ENCODE measurements at places on chromosomes 5 and 9.

- no peak for DNase-seq
Measured at GRCh38 chr5:81815321-81815720, 64.4 kb upstream of the SSBP2 start.

GRCh38 chr9:95413793-95414192 is 96.3 kb upstream of the FANCC start:
- DNase-seq = no peak

- DNase-seq = no peak
Measured at GRCh38 chr5:56116599-56117141, 116.5 kb downstream of the ANKRD55 start.

- DNase-seq = no peak
Measured at GRCh38 chr9:81344366-81344765, 345.0 kb downstream of the TLE1 start.

DNA sequence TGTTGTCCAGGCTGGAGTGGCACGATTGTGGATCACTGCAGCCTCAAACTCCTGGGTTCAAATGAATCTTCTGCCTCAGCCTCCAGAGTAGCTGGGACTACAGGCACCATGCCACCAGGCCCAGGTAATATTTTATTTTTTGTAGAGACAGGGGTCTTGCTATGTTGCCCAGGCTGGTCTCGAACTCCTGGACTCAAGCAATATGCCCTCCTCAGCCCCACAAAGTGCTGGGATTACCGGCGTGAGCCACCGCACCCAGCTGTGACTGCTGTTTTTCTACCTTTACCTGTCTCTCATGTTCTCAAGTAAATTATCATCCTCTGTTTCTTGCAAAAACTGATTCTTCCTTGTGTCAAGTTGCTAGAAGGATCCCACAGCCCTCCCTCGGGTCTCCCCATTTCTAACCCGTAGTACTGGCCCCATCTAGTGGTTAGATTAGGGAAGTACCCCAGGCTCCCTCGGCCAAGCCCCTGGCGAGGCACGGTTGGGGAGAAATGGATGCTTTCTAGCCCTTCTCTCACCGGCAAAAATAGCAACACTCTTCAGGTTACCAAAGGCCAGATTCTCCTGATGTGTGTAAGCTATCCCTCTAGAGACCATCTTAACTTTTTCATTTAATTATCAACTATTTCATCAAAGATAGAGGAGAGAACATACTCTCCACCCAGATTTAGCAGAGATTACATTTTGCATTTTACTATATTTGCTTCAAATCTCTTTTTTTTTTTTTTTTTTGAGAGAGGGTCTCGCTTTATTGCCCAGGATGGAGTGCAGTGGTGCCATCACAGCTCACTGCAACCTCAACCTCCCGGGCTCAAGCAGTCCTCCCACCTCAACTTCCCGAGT is 19.2 kb upstream of the TOR1B start:
- peak; percentile 42 for DNase-seq

DNA sequence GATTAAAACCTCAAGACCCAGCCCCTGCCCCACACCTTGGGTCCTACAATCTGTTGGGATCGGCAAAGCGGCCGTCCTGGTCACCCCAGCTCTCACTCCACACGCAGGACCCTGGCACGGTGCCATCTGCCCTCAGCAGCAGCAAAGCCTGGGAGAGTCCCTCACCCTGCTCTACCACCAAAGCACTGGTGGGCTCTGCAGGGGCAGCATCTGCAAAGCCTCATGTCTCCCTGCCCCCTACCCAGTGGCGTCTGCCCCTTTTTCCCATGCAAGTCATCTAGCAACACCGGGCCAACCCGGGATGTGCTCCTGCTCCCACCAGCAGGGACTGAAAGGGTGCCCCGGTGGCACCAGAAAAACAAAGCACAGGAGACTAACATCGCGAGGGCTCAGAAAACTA is 19.6 kb upstream of the CNOT6 start:
- no peak for DNase-seq

- no peak for DNase-seq
Measured at GRCh38 chr5:82306151-82306550, 28.0 kb upstream of the RPS23 start.

- no peak for DNase-seq
Measured at GRCh38 chr9:134653259-134654009, 11.8 kb downstream of the COL5A1 start.

- DNase-seq = no peak
Measured at GRCh38 chr5:140978260-140978659, 12.0 kb downstream of the PCDHAC2 start.

DNA sequence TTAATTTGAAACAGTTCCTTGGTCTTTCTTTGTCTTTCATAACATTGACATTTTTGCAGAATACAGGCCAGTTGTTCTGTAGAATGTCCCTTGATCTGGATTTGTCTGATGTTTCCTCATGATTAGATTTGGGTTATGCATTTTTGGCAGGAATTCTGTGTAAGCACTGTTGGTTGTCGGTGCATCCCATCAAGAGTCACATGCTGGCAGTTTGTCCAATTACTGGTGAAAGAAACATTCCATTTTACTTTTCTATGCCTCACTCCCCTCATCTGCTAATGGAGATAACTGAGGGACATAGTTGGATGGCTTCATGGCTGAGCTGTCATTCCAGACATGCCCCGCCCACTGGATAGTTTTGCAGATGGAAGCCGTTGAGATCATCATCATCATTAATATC is 7.6 kb upstream of the ZNF618 start:
- DNase-seq = no peak

DNA sequence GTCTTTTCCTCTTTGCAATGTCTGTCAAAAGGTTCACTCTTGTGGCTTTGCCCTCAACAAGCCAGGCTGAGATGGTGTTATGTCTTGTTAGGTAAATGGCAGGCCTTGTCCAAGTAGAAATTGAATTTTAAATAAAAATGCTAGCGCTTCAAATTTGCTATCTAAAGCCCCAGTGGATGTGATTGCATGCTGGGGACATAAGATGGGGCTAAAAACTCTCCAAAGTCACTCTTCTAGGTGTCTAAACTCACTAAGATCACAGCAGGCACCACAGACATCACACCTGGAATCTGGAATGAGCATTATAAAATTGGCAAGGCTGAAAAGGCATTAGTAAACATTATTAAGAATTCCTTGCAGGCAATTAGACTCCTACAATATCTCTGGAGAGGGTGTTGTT is 262.7 kb upstream of the CLINT1 start:
- no peak for DNase-seq

GRCh38 chr9:71647094-71647591 is 121.2 kb downstream of the CEMIP2 start:
- peak; percentile 51 for DNase-seq

- no peak for DNase-seq
Measured at GRCh38 chr9:17059465-17059864, 75.4 kb upstream of the CNTLN start.

DNA sequence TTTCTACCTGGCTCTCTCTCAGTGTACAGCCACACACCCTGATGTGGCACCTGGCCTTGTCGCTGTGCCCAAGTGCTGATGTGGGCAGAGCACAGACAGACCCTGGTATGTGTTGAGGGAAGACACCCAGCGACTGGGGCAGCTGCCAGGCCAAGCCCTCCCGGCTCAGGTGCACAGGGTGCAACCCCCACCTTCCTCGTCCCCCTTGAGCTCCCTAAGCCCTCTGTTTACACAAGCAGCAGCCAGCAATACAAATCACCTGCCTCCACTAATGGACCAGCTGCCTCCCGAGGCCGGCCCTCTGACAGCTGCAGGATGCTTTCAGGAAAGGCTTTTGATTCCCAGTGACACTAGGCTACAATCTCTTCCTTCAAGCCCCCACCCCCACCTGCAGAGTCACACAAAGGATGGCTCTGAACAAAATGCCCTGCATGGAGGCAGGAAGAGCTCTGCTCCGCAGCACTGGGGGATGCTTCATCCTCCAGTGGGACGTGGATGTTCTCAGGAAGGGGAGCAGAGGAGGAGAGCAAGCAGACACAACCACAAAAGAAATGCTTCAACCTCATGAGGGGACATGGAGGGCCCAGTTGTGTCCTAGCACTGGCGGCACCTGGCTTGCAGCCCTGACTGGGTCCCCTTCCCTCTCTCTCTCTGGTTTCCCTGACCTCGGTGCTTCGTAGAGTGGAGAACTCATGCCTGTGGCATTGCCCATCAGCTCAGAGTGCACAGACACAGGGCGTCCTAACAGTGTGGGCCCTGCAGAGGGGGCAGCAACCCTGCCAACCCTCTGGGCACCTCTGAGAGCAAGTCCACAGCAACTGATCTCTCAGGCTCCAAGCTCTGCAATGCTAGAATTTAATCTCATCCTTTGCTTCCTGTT is 140.8 kb downstream of the BARX1 start:
- DNase-seq = no peak

DNA sequence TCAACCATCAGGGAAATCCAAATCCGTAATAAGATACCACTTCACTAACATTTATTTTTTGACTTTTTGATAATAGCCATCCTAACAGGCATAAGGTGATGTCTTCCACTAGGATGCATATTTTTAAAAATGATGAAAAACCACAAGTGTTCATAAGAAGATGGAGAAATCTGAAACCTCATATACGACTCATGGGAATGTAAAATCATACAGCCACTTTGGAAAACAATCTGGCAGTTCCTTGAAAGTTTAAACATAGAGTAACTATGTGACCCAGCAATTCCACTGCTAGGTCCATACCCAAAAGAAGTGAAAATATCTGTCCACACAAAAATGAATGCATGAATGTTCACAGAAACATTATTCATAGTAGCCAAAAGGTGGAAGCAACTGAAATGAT is 431.0 kb downstream of the ENC1 start:
- DNase-seq = no peak

- no peak for DNase-seq
Measured at GRCh38 chr5:1299511-1299850, 4.6 kb upstream of the TERT start.

DNA sequence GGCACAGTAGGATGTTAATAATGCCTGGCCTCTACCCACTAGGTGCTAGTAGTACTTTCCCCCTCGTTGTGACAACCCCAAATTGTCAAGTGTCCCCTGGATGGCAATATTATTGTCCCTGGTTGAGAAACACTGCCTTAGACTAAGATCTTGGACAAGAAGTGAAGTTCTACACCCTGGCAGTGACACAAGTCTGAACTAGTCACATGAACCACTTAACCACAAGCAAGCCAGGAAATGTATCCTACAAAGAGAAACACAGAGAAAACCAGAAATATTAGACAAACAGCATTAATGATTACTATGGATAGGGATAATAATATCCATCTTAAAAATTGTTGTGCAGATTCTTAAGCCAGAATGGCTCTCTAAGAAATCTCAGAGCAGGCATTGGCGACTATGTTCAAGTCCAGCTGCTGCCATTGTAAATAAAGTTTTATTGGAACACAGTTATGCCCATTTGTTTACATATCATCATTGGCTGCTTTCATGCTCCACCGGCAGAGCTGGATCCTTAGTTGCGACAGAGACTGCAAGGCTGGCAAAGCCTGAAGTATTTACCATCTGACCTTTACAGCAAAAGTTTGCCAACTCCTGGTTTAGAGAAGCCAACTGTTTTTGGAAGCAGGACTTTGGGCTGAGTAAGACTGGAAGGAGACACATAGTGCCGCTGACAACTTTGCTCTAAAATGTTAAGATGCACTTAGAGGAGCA is 80.8 kb downstream of the NTRK2 start:
- no peak for DNase-seq

DNA sequence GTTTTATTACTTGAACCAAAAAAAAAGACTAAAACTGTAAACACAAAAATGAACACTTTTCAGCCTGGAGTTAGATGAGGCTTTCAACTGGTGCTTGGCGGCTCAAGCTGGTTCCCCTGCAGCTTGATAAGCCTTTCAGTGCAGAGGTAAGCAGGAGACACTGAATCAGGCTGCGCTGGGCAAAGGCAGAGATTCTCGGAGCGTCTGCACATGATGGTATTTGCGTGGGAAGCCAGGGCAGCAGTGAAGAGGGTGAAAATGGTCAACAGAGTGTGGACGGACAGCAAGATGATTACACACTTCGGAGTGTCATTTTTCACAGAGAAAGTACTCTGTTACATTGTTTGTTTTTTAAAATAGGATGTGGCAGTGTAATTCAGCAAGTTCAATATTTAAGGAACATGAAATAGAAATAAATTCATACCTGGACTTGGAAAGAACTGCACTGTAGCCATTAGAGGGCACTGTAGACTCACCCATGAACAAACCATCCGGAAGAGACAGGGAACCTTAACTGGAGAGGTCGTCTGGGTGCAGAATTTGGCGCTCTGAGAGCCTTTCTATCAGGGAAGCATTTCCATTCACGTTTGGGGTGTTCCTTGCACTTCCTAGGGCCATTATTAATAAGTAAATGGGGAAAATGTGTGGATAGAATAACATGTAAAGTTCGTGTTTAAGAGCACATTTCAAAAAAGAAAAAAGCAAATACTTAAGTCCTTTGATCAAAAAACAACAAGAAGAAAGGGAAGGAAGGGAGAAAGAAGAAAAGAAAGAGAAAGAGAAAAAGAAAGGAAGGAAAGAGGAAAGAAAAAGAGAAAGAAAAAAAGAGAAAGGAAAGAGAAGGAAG is 69.8 kb downstream of the ICE1 start:
- DNase-seq = no peak

DNA sequence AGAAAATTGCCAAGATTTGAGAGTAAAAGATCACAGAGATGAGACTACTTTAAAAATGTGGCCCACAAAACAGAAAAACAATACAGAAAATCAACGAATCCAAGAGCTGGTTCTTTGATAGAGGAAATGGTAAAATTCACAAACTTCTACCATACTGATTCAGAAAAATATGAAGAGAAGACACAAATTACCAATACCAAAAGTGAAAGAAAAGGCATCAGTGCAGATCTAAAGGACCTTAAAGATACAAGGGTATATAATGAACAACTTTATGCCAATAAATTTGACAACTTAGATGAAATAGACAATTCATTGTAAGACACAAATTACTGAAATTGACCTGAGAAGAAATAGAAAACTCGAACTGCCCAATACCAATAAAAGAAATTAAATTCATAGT is 24.4 kb upstream of the SLC1A1 start:
- no peak for DNase-seq

- peak; percentile 32 for DNase-seq
Measured at GRCh38 chr5:179166886-179167841, 107.0 kb downstream of the ZNF354C start.

DNA sequence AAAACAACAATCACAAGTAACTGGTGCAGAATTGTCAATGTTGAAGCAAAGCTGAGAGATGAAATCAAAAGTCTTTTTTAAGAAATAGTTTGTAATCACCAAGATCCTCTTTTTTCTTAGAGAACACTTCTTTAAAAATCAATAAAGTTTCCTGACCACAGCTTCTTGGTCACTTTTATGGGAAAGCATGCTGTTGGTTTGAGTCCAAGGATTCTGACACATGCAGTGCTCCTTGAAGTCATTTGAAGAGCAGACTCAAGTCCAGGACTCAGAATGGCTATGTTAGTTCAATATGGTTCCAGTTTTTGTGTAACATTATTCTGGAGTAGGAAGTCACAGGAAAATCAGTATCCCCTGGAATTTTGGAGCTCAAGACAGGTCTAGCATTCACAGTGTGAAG is 480.6 kb downstream of the NR2F1-AS1 start:
- no peak for DNase-seq

DNA sequence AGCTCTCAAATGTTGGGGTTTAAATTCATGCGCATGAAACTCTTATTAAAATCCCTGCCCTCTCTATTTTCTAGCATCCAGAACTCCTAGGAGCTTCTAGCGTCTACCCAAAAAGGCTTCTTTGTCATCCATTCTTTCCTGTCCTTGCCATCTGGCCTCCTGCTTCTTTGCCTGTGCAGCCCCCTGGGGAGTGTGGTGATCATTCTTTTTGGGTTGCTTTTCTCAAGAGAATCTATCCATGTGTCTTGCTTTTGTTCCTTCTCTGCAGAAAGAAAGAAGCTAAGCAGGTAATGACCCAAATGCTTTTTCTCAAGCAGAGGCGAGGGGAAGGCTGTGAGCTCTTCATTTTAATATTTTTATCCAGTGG is 26.6 kb downstream of the SKP2 start:
- no peak for DNase-seq
